Activated CD8-positive, alpha-beta memory T cell treated with anti-CD3 and anti-CD28 coated beads, Interleukin-2, amount 50 U/mL, for 48 hours (primary cell): ENCODE measurements at places on chromosomes 5 and 9.

DNA sequence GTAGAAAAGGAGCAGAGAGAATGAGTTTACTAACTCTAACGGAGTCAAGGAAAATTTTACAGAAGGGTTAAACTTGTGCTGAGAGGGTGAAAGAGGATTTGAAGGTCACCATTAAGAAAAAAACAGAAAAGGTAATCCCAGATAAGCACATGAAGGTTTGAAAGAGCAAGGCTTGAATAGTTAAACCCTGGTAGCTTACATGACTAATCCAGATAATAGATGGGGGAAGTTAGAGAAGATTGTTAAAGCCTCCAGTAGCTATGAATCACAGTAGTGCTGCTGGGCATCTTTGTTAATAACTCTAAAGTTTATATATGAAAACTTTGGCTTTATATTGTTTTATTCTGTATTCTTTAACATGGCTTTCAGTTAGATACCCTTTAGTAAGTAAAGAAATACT is 354.5 kb upstream of the FTMT start:
- DNase-seq: no peak

DNA sequence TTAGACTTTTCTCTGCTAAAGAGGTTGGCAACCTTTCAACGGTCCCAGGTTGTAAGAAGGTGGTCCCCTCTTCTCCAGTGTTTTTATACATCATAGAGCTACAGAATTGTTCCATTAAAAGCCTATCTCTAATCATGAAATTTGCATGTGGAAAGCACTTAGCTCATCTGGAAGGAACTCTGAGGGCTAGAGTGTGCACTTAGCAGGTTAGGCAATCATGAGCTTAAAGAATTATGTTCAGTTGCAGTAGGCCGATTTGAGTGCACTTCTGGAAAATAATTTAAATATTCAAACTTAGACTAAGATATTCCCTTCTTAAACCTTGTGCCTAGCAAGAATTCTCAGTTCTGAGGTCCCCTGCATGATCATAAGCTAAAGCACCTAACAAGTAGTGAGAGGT is 468.7 kb downstream of the SPATA31D1 start:
- no peak for DNase-seq

DNA sequence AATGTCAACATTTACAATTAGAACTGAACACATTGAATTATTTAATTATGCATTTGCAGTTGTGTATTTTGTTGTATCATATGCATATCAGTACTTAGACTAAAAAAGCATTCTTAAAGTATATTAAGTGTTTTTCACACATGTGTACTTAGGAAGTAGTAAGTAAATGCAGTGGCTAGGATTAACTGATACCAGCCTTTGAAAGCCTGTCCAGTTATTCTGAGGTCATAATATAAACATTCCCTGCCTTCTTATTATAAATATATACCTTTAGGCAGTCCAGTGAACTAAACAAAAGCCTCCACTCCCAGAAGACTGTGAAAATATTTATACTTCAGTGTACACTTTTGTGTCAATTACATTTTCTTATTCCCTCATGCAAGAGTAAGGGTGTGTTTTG is 83.8 kb downstream of the TLE4 start:
- DNase-seq: no peak

- no peak for DNase-seq
Measured at GRCh38 chr5:149118463-149118862, 22.8 kb upstream of the ABLIM3 start.

DNA sequence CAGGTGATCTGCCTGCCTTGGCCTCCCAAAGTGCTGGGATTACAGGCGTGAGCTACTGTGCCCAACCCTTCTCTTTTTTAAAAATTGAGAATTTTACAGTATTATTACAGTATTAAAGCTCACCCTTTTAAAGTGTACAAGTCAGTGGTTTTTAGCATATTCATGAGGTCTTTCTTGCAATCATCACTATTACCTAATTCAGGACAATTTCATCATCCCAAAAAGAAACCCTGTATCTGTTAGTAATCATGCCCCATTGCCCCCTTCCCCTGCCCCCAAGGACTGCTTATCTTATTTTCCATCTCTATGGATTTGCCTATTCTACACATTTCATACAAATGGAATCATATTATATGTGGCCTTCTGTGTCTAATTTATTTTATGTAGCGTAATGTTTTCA is 22.6 kb upstream of the MEGF9 start:
- no peak for DNase-seq

- DNase-seq: no peak
Measured at GRCh38 chr5:132087176-132087575, 13.6 kb downstream of the CSF2 start.

DNA sequence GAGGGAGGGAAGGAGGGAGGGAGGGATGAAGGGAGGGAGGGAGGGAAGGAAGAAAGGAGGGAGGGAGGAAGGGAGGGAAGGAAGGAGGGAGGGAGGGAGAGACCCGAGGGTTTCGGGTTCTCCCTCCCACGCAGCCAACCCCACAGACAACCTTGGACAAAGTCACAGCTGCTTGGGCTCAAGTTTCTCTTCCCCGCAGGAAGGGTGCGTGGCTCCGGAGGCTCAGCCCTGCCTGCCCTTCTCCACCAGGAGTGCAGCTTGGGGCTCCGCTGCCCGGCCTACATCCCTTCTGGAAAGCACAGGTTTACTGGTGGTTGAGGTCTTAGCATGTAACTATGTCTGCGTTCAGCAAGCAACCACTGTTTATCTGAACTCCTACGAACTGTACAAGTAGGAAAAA is 15.0 kb downstream of the SLC12A7 start:
- no peak for DNase-seq

GRCh38 chr5:14396066-14396465 is 185.5 kb upstream of the OTULINL start:
- no peak for DNase-seq

DNA sequence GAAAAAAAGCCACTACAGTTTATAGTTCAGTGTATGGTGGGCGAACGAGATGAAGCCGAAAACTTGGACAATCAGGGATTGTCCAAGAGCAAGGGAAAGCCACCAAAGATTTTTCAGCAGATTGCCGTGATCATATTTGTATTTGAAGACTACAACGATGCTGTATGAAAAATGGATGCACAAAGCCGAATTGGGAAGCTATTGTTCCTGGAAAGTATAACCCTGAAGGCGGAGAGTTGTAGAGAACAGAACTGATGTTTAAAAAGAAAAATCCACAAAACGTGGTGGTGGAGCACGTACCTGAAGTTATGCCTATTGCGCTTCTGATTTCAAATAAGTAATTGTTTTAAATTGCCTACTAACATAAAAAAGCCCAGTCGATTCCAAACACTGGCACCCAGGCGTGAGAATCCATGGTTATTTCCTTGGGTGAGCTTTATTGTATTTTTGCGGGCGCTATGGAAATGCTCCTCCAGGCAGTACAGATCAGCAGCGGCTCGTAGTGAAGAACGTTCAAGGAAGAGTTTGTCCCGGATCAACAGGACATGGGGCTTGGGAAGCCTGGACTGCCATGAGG is 772 bp upstream of the TARS1 start:
- DNase-seq: no peak

DNA sequence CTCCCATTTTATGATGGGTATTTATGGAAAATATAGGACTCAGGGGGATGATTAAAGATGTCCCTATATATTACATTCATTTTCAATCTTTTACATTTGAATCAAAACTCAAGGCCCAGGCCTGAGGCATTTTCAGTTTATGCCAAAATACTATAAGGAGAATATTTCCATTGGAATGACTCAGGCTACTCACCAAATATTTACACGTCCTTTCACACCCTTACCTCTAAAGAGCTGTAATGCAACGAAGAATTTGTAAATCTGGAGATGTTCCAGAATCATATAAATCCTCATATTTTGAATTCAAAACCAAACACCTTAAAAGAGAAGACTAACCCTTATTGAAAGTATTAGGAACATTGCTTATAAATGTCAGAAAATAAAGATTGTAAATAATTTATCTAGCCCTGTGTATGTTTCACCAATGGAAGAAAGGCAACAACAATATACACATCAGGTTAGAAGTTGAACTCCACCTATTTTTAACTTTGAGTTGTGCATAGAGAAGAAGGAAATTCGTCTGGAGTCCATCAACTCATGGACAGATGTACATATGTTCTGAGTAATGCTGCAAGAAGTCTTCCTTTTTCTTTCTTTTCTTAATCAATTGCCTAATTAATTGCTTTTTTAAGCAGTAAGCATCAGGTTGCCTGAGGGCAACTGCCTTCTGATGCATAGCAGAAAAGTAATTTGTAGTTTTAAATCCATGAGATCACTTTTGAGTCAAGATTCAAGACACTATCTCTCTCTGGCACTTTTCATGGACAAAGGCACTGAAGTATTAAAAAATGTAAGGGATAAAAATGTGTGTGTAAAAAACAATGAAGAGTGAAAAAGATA is 579.3 kb upstream of the RGMB start:
- no peak for DNase-seq

GRCh38 chr5:191036-191948 is at the start of gene LRRC14B:
TSS of gene LRRC14B (plus strand) at chr5:191495. CDS start at chr5:191539, 44 bp downstream.
- peak; percentile 59 for DNase-seq

DNA sequence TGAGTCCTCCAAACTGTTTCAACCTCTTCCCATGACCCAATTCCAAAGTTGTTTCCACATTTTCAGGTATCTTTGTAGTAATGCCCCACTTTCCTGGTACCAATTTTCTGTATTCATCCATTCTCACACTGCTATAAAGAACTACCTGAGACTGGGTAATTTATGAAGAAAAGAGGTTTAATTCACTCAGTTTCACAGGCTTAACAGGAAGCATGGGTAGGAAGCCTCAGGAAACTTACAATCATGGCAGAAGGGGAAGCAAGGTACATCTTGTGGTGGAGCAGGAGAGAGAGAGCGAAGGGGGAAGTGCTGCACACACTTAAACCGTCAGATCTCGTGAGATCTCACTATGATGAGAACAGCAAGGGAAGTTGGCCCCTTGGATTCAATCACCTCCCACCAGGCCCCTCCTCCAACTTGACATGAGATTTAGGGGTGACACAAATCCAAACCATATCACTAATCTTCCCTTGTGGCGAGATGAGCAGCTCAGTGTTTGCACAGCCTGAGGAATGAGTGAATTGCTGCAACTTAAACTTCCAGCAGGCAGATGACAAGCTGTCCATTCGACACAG is 42.9 kb downstream of the TRIP13 start:
- no peak for DNase-seq

DNA sequence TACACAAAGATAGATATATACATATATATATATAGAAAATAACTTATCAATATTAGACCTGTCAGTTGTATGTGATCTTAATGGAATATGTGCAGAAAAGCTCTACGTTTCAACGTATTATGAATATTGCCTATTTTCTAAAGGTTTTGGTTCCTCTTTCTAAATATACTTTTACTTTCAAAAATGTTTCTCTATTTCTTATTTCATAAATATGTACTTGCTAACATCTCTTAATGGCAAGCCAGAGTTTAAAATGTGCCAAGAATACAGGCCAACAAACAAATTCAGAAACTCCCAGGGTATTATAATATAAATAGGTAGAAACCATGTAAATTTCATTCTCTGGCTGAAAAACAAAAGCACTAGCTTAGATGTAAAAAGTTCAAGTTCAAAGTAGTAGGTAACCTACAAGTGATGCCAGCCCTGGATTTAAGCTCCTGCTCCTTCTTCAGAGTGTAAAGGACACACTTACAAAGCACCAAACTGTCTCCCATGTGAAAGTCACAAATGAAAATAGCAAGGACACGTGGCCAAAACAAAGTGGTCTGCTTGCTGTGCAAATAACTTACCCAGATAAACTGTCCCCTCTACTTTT is 685.1 kb upstream of the DMAC1 start:
- no peak for DNase-seq

DNA sequence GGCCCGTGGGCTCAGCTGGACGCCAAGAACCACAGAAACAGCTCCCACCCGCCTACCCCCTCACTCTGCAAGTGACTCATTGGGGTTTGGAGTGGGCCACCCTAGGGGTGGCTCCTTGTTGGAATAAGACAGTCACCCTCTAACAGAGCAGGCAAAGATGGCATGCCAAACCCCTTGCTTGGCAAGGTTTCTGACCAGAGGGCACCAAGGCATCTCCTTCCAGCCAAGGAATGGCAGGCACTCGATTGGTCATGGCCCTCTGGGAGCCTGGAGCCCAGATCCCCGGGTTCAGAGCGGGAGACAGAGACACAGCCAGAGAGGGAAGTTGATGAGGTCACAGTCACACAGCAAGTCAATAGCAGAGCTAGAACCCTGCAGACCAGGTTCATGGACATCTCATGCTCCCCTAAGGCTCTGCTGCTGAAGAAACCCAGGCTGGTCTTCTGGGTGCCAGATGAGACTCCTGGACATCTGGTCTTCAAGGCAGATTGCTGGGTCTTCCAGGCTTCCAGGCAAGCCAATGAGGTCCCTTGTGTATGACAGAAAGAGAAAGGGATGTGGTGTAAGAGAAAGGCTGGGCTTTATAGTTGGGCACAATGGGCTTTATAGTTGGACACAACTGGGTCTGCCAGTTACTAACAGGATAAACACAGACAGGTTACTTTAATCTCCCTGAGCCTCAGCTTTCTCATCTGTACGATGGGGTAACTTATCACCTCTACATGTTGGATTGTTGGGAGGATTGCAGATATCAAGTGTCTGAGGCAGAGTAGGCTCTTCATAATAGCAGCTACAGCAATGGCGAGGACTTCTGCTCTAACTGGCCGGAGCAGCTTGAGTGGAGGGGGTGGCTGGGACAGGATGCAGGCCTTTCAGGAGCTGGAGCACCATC is 23.3 kb upstream of the KIF12 start:
- no peak for DNase-seq

DNA sequence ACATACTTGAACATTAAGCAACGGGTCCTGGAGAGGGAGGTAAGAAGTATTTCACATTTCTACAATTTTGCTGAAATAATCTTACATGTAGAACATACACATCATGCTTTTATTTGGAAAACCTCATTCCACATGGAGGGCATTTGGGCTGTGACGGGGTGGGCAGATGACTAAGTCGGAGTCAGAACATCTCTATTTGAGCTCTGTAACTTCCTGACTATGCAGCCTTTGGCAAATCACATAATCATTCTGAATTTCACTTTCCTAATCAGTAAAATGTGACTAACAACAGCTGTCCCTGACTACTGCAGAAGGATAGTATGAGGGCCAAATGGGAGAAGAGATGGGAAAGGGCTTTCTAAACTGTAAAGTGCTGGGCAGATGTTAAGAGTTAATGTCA is 17.1 kb upstream of the IL6ST start:
- no peak for DNase-seq

- no peak for DNase-seq
Measured at GRCh38 chr5:95822043-95822541, 434 bp downstream of the GLRX start.

DNA sequence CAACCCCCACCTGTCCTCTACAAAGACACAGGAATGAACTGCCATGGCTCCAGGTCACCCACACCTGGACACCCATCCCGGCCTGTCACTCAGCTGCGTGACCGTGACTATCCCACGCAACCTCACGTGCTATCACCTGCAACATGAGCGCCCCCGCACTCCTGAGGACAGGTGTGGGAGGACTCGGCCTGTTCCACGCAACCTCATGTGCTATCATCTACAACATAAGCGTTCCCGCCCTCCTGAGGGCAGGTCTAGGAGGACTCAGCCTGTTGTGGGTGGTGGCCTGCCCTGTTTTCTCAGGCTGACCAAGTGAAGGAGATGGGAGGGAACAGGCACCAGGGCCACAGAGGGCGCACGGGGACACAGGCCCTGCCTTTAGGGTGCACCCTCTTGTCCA is 4.1 kb downstream of the QSOX2 start:
- DNase-seq: no peak

GRCh38 chr9:120740132-120740531 is 25.9 kb upstream of the MEGF9 start:
- no peak for DNase-seq

- DNase-seq: peak; percentile 37
Measured at GRCh38 chr9:114309096-114309495, 13.8 kb upstream of the ORM1 start.

GRCh38 chr5:168528521-168529373 is at the start of gene FBLL1:
TSS of gene FBLL1 (plus strand) at chr5:168529305. CDS start at chr5:168529505, 200 bp downstream.
- peak; percentile 66 for DNase-seq

- DNase-seq: peak; percentile 89
Measured at GRCh38 chr5:179550511-179551342, at the start of gene RUFY1. TSS of gene RUFY1 (plus strand) at chr5:179550554. CDS start at chr5:179550570, 16 bp downstream.
